ENCODE measurements at places on chromosomes 3 and 15. TPM values are rescaled to one million over a fixed set of nuclear protein-coding genes. Genes with fewer than 3 reads are reported as not detected.

DNA sequence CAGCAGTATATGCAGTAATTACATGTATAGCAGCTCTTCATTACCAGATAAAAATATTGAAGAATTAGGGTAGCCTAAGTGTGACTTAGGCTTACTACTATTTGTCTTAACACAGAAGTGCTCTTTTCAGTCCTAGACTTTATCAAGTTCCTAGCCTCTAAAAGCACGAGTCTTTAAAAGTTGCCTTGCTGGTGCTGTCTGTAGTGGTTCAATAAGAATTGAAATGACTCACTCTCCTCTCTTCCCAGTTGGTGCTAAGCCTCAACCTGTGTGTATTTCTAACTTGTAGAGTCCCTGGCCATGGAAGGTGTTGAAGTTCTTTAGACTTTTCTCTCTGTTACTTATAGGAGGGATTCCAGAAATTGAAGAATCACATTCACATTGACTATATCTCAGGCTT lies 395.4 kb upstream of the THRB start:
- no peaks in the 10 kb centered on the region for H3K36me3 ChIP-seq
- no peaks in the 10 kb centered on the region for H3K27me3 ChIP-seq
- H3K27ac ChIP-seq = no peak overlapping the region
- DNase-seq = no peak
- no peaks in the 10 kb centered on the region for H3K4me1 ChIP-seq

GRCh38 chr3:112136046-112136445 lies 3.0 kb upstream of the GCSAM start:
- H3K4me1 ChIP-seq = peaks cover 72% of the 10 kb centered on the region
- no peaks in the 10 kb centered on the region for H3K36me3 ChIP-seq
- H3K4me3 ChIP-seq = peak overlapping the region; percentile 22

DNA sequence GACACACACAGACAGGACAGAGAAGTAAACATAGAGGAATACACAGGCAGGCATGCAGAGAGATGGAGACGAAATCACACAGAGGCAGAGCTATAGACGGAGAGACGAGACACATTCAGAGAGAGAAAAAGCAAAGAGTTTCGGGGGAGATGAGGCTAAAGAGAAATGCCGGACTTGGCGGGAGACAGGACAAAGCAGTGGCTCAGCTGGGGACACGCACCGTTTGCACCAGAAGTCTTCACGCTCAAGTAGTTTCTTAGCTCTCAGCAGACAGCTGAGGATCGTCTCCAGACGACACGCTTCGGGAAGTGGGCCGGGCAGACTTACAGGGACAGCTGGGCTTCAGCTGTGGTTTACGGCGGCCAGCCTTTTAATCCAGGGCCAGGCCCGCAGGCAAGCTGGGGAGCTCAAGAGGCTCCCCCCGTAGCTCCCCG lies 56.2 kb upstream of the DLG1 start:
- H3K36me3 ChIP-seq = no peaks in the 10 kb centered on the region
- no peak overlapping the region for H3K27ac ChIP-seq
- H3K4me1 ChIP-seq = no peaks in the 10 kb centered on the region
- H3K27me3 ChIP-seq = no peaks in the 10 kb centered on the region
- H3K4me3 ChIP-seq = no peak overlapping the region
- no peak for DNase-seq

DNA sequence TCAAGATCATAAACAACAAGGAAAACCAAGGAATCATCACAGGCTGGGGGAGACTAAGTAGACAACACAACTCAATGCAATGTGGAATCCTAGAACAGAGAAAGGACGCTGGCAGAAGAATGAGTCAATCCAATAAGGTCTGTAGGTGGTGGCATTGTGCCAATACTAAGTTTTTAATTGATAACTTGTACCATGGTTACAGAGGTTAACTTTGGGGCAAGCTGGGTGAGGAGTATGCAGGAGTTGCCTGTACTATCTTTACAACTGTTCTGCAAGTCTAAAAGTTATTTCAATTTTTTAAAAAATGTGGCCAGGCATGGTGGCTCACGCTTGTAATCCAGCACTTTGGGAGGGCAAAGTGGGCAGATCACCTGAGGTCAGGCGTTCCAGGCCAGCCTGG lies 46.2 kb downstream of the RORA start:
- H3K4me1 ChIP-seq = no peaks in the 10 kb centered on the region
- H3K27ac ChIP-seq = no peak overlapping the region
- H3K27me3 ChIP-seq = no peaks in the 10 kb centered on the region

GRCh38 chr3:152331998-152332397 lies 63.3 kb downstream of the MBNL1 start:
- H3K4me1 ChIP-seq = peaks cover 63% of the 10 kb centered on the region
- no peak for DNase-seq
- no peaks in the 10 kb centered on the region for H3K27me3 ChIP-seq
- no peak overlapping the region for H3K4me3 ChIP-seq

DNA sequence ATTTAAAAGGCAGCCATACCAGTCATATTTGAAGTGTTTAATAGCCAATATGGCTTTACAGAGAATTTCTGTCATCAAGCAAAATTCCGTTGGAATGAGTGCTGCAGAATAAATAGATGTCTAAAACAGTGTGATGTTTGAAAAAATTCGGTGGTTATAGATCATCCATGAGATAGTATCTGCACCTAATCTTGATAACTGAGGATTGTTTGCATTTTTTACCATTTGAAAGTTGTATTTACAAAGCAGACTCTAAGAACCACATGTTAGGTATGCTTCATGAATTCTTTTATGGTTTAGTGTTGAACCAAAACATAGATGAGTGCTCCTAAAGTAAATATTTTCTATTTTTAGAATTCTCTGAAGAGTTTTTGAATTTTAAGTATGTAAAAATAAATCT lies 476.1 kb downstream of the NAALADL2 start:
- no peaks in the 10 kb centered on the region for H3K27me3 ChIP-seq
- H3K36me3 ChIP-seq = no peaks in the 10 kb centered on the region
- no peak overlapping the region for H3K4me3 ChIP-seq
- no peak for DNase-seq

GRCh38 chr3:70820397-70820796 lies 508.0 kb upstream of the MDFIC2 start:
- no peak for DNase-seq
- H3K4me3 ChIP-seq = no peak overlapping the region
- H3K36me3 ChIP-seq = no peaks in the 10 kb centered on the region
- no peak overlapping the region for H3K27ac ChIP-seq

DNA sequence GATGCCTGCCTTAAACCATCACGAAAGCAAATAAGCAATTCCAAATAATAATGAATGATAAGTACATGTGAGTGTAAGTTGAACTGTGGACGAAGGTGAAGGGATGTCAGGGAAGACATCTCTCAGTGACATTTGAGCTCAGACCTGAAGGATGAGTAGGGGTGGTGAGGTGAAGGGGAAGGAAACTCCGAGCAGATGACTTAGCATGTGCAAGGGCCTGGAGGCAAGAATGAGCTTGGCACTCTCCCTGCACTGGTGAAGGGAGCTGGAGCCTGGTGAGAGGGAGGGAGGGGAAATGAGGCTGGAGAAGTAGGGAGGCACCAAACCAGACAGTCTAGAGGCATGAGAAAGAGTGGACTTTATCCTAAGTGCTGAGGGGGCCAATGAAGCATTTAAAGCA lies 84.3 kb downstream of the MTHFS start:
- H3K4me3 ChIP-seq = no peak overlapping the region
- DNase-seq = no peak
- H3K36me3 ChIP-seq = no peaks in the 10 kb centered on the region
- H3K27ac ChIP-seq = no peak overlapping the region
- no peaks in the 10 kb centered on the region for H3K27me3 ChIP-seq

DNA sequence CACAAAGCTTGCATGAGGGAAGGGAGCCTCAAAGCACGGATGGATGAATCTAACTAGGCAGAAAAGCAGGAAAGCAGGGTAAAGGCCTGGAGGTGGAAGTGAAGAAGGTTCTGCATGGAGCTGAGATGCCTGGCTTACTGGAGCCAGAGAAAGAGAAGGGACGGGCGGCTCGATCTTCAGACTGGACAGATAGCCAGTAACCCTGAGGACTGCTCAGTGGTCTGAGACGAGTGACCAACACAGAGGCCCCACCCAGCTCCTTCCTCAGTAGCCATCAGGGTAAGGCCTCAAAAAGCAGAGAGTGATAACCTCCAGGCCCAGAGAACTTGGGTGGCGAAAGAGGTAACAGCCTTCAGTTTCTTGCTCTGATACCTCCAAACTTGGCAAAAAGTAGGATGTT lies 6.4 kb downstream of the CLN6 start:
- H3K27ac ChIP-seq = no peak overlapping the region
- H3K27me3 ChIP-seq = no peaks in the 10 kb centered on the region
- peaks cover 37% of the 10 kb centered on the region for H3K4me1 ChIP-seq

GRCh38 chr3:25665315-25666280 lies 891 bp upstream of the TOP2B start:
- no peaks in the 10 kb centered on the region for H3K36me3 ChIP-seq
- H3K27me3 ChIP-seq = no peaks in the 10 kb centered on the region
- DNase-seq = peak; percentile 71
- peak overlapping the region; percentile 49 for H3K27ac ChIP-seq

GRCh38 chr15:67853454-67853853 lies 13.6 kb upstream of the RNU6-1 start:
- peaks cover 87% of the 10 kb centered on the region for H3K4me1 ChIP-seq
- peak overlapping the region; percentile 92 for H3K27ac ChIP-seq
- H3K27me3 ChIP-seq = no peaks in the 10 kb centered on the region
- peak; percentile 74 for DNase-seq

DNA sequence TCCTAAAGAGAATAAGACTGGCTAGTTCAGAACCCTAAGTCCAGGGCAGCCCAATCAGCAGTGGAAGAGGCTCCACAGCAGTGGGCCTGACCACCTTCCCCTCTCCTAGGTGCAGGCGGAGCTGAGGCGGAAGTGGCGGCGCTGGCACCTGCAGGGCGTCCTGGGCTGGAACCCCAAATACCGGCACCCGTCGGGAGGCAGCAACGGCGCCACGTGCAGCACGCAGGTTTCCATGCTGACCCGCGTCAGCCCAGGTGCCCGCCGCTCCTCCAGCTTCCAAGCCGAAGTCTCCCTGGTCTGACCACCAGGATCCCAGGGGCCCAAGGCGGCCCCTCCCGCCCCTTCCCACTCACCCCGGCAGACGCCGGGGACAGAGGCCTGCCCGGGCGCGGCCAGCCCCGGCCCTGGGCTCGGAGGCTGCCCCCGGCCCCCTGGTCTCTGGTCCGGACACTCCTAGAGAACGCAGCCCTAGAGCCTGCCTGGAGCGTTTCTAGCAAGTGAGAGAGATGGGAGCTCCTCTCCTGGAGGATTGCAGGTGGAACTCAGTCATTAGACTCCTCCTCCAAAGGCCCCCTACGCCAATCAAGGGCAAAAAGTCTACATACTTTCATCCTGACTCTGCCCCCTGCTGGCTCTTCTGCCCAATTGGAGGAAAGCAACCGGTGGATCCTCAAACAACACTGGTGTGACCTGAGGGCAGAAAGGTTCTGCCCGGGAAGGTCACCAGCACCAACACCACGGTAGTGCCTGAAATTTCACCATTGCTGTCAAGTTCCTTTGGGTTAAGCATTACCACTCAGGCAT lies 33.7 kb downstream of the VIPR1 start:
- peak; percentile 88 for DNase-seq
- no peaks in the 10 kb centered on the region for H3K36me3 ChIP-seq
- no peaks in the 10 kb centered on the region for H3K27me3 ChIP-seq
- H3K4me1 ChIP-seq = no peaks in the 10 kb centered on the region
- no peak overlapping the region for H3K27ac ChIP-seq

DNA sequence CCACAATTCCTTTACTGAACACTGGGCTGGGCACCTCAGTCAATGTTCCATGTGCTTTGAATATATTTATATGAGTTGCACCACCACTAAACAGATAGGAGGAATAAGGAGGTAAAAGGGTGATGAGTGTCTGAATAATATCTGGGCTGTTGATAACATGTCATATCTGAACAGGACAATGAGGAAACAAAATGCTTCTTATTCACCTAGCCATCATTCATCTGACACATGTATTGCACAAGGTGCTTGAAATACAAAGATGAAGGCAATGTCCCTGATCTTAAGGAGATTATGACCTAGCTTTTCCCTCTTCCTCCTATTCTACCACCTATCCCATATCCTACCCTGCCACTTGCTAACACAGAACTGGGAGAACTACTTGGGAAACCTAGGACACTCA lies 8.0 kb upstream of the CERS3 start:
- H3K36me3 ChIP-seq = no peaks in the 10 kb centered on the region
- no peaks in the 10 kb centered on the region for H3K27me3 ChIP-seq
- no peak overlapping the region for H3K4me3 ChIP-seq
- no peak for DNase-seq
- peak overlapping the region; percentile 6 for H3K27ac ChIP-seq
- peaks cover 28% of the 10 kb centered on the region for H3K4me1 ChIP-seq

DNA sequence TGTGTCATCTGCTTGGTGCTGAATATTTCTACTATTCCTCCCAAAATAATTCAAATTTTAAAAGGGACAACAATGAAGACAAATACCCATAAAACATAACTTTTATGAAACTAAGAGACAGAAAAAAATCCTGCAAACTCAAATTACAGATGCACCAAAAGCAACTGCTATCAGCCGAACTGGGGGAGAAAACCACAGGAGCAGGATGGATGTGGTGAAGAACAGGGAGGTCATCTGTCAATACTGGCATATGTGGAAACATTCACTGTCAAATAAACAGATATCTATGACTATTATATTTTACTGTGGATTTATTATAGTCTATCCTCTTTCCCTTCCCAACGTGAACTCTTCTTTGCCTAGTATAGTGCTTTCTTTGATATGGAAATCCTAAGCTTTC lies 53.3 kb upstream of the CPOX start:
- H3K4me1 ChIP-seq = no peaks in the 10 kb centered on the region
- H3K27me3 ChIP-seq = 0 out of 2 replicates have a peak, but pooled peaks cover 3% of the 10 kb centered on the region
- no peak overlapping the region for H3K27ac ChIP-seq
- DNase-seq = no peak
- H3K4me3 ChIP-seq = no peak overlapping the region

DNA sequence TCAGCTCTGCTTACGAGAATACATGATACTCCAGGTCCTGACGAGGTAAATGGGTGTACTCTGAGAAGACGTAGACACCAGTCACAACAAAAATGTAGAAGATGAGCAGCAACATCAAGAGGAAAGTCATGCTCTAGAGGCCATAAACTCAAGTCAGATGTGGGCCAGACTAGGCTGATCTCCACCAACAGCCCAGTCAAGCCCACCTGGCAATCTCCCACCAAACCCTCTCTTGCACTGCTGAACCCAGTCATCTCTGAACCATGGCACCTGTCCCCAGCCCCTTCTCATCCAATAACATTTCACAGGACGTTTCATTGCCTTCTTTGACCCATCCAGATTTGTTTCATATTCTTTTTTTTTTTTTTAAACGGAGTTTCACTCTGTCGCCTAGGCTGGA lies 10.8 kb upstream of the PDIA3 start:
- DNase-seq = peak; percentile 21
- H3K4me1 ChIP-seq = peaks cover 7% of the 10 kb centered on the region
- no peaks in the 10 kb centered on the region for H3K27me3 ChIP-seq
- H3K36me3 ChIP-seq = no peaks in the 10 kb centered on the region
- no peak overlapping the region for H3K27ac ChIP-seq

GRCh38 chr3:161070252-161070930 lies 34.8 kb downstream of the B3GALNT1 start:
- no peaks in the 10 kb centered on the region for H3K27me3 ChIP-seq
- H3K27ac ChIP-seq = no peak overlapping the region
- H3K4me3 ChIP-seq = no peak overlapping the region
- no peaks in the 10 kb centered on the region for H3K4me1 ChIP-seq
- no peak for DNase-seq

GRCh38 chr3:120349855-120350125 lies 636 bp upstream of the LRRC58 start:
- DNase-seq = no peak
- H3K27ac ChIP-seq = peak overlapping the region; percentile 70
- H3K4me3 ChIP-seq = peak overlapping the region; percentile 83
- H3K27me3 ChIP-seq = no peaks in the 10 kb centered on the region

The PRKAR2A gene
- total RNA-seq = 37.9 TPM

The RARB gene
- total RNA-seq = not detected

The SPATA12 gene
- 3.9 TPM for total RNA-seq

The GLCE gene
- 1.9 TPM for total RNA-seq

The ZNF80 gene
- not detected for total RNA-seq

The REC114 gene
- total RNA-seq = not detected
